ENCODE measurements at places on chromosomes 3 and 15. TPM values are rescaled to one million over a fixed set of nuclear protein-coding genes. Genes with fewer than 3 reads are reported as not detected.

Gene ZSCAN2
- 8.5 TPM for total RNA-seq

Gene TTC21A
- 13.4 TPM for total RNA-seq

Gene HOMER2
- 13.2 TPM for total RNA-seq

Gene SLC6A6
- total RNA-seq = 37.5 TPM

Gene DZIP1L
- total RNA-seq = 37.5 TPM

Gene ADAMTSL3
- 39.1 TPM for total RNA-seq

Gene IRAK2
- total RNA-seq = 6.4 TPM

Gene DAZL
- not detected for total RNA-seq

Gene ATP13A5
- not detected for total RNA-seq

Gene OR5K2
- not detected for total RNA-seq

Gene PCSK6
- 13.9 TPM for total RNA-seq

Gene ZNF592
- total RNA-seq = 34.8 TPM

Gene FANCD2OS
- total RNA-seq = not detected

Gene MRPL3
- total RNA-seq = 45.3 TPM

Gene ABHD5
- 18.1 TPM for total RNA-seq

Gene KLHL40
- 0.13 TPM for total RNA-seq

Gene MAGEL2
- 0.45 TPM for total RNA-seq

Gene CAPN3
- total RNA-seq = 21.9 TPM

Gene SMARCC1
- total RNA-seq = 77.0 TPM

Gene MME
- 296 TPM for total RNA-seq

Gene GLT8D1
- 55.8 TPM for total RNA-seq

Gene C3orf52
- 9.1 TPM for total RNA-seq

Gene TGM4
- total RNA-seq = not detected

Gene PLCH1
- total RNA-seq = 4.5 TPM

Gene MOBP
- 3.8 TPM for total RNA-seq

Gene CCRL2
- total RNA-seq = 4.7 TPM

Gene SAMMSON
- total RNA-seq = 3.4 TPM

Gene ATP13A3
- 124 TPM for total RNA-seq

Gene ALG1L2
- 1.1 TPM for total RNA-seq

Gene GRK7
- total RNA-seq = not detected

Gene OR5K1
- not detected for total RNA-seq

Gene SLC12A8
- total RNA-seq = 2.5 TPM

Gene CHRFAM7A
- 4.7 TPM for total RNA-seq

Gene OSBPL10
- 27.0 TPM for total RNA-seq

Gene EAF2
- 7.1 TPM for total RNA-seq

Gene ATP6V1A
- total RNA-seq = 48.6 TPM

Gene C3orf20
- 0.18 TPM for total RNA-seq

Gene REC114
- total RNA-seq = not detected

Gene SLC28A2
- total RNA-seq = not detected

Gene TF
- 40.6 TPM for total RNA-seq

Gene RAD51
- 0.53 TPM for total RNA-seq

Gene ZNF660
- 8.9 TPM for total RNA-seq

Gene LSG1
- total RNA-seq = 33.8 TPM

Gene KLHDC8B
- total RNA-seq = 32.5 TPM

Gene CELSR3
- 1.5 TPM for total RNA-seq

Gene VPS33B
- 13.0 TPM for total RNA-seq

Gene KNG1
- not detected for total RNA-seq

Gene NOX5
- 0.45 TPM for total RNA-seq

Gene ZPLD1
- not detected for total RNA-seq

Gene RTP3
- total RNA-seq = not detected

Gene CKMT1B
- not detected for total RNA-seq

Gene SLC24A5
- total RNA-seq = 0.89 TPM

Gene COMMD2
- total RNA-seq = 41.1 TPM

Gene MYRIP
- total RNA-seq = 8.4 TPM

Gene FBXW12
- 0.27 TPM for total RNA-seq

Gene GPR15
- total RNA-seq = 0.36 TPM

Gene ASB14
- not detected for total RNA-seq
